Choroid plexus epithelial cell (primary cell): ENCODE measurements at places on chromosomes 7 and 10.

GRCh38 chr7:103622274-103622673 lies 176.3 kb upstream of the SLC26A5 start:
- no peak for DNase-seq

- peak; percentile 46 for DNase-seq
These were observed 68.7 kb downstream of the CAMK1D start for GRCh38 chr10:12418000-12418399.

- no peak for DNase-seq
These were observed 64.5 kb downstream of the TMEM209 start for GRCh38 chr7:130140551-130141160.

DNA sequence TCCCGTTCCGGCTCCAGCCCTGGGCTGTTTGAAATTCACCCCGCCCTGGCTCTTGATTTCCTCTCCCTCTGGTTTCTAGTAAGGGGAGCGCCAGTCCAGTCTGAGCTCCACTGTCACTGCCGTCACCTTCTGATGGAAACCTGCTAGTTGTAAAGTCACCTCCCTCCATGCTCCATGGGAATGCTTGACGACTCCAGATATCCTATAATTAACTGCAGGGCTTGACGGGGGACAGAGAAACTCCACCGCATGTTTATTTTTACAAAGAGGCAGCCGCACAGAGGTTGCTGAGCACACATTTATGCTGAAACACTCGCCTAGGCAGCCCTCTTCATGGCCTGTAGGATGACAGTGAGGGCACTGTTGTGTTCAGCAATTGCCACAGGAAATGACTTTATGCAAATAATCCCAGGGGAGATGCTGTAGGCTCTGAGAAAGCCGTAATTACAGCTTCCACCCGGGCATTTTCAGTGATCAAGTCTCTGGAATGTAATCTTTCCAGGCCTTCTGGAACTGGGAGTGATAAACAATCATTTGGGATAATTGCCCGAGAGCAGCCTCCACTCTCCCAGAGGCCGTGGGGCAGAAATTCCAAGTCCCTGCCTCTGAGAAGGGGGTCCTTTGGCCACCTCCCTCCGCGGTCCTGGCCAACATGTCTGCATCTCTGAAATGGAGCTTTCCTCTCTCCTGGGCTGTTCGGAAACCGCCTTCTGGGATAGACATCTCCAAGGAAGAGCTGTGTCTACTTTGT lies 300.5 kb downstream of the KLF6 start:
- peak; percentile 60 for DNase-seq

DNA sequence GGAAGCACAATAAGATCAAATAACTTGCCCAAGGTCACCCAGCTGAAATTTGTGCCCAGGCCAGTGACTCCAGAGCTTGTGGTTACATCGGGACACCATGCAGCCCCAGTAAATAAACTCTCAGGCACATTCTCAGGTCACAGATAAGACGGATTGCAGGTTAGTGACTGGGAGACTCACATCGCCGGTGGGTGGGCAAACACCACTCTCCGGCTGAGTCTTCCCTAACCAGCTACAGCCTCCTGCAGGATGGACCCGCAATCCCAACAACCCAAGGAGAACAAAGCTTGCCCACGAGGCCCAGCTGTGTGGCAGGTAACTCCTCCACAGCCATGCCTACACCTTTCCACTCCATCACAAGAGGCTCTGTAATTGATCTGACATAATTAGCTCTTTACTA lies 81.7 kb upstream of the EFCAB10 start:
- no peak for DNase-seq

DNA sequence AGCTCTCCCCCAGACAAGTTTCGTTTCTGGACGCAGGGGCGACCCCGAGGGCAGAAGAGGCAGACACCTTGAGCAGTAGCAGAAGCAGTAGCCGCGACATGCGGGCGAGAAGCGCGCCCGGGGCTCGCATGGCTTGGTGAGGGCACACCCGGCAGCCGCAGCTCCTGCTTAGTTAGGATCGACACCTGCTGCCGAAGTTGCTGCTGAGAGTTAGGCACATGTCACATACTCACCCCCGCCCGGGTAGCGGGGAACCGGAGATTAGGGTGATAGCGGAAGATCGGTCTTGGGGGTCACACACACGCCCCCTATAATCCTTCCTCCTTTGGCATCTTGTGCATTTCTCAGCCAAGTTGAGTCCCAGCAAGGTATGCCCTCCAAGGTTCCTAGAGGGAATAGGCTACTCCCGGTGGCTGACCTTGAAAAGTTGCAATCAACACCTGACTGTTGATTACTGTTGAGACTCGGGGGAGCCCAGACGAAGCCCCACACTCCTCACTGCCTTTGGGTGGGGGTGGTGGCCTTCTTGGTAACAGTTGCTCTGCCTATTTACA lies 668 bp downstream of the GPR37 start:
- peak; percentile 8 for DNase-seq

DNA sequence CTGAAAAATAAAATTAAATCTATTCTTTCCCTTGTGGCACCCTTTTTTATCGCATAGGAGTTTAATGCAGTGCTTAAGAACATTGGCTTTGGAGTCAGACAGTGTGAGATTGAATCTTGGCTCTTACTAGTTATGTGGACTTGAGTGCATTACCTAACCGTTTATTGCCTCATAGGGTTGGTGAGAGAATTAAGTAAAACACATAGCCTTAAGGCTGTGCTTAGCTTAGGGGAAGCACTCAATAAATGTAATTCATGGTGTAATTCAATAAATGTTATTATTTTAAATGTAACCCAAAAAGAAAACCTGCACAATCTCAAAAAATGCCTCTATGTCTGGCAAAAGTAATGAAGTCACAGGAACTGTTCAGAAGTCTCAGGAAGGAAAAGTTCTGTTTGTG lies 2.7 kb downstream of the STK17A start:
- DNase-seq = peak; percentile 91

- peak; percentile 38 for DNase-seq
These were observed 880 bp downstream of the HERC4 start for GRCh38 chr10:68074031-68074774.
